ENCODE measurements at places on chromosomes 7 and 10.

GRCh38 chr10:78401624-78402367 lies 368.1 kb downstream of the RPS24 start:
- no peak for ATAC-seq

- no peak for ATAC-seq
Measured at GRCh38 chr10:104307576-104308438, 30.5 kb downstream of the ITPRIP start.

- ATAC-seq, result peak; percentile 93
Measured at GRCh38 chr10:12333380-12334185, 15.8 kb upstream of the CAMK1D start.

- no peak for ATAC-seq
Measured at GRCh38 chr10:86337121-86337601, 29.4 kb downstream of the GRID1 start.

DNA sequence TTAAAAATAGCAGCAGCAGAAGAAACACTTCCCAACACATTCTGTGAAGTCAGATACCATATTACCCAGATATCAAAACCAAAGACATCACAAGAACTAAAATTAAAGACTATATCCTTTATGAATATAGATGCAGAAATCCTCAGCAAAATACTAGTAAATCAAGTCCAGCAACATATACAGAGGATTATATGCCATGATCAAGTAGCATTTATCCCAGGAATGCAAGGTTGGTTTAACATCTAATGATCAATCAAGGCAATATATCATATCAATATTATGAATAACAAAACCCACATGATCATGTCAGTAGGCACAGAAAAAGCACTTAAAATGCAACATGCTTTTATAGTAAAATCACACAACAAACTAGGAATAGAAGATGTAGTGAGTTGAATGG lies 88.1 kb downstream of the RPS24 start:
- ATAC-seq, result no peak

DNA sequence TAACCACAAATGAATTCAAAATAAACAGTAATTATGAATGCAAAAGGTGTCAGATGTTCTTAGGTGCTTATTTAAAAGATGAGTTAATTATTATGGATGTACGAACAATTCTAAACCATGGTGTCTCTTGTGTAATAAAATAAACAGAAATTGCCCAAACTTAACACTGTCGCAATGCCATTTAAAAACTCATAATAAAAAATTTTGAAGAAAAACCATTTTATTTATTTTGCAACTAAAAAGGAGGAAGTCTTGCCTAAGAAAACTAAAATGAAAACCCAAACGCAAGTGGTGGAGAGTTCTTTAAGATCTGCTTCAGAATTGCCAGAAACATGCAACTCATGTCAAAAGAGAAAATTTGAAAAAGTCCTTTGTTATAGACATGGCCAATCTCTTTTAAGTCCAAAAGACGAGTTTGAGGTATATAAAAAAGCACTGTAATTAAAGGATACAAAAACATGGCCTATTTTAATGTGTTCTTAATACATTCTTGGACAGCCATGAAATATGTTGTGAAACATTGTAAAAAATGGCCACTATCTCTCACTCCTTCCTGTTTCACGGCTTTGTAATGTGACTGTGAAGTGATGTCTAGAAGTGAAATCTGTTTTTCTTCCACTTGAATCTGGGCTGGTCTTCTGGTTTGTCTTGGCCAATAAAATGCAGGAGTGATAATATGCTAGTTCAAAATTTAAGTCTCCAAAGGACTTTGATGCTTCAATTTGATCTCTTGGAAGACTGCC lies 322.9 kb downstream of the PRPF18 start:
- ATAC-seq, result no peak

- peak; percentile 33 for ATAC-seq
Measured at GRCh38 chr7:64876792-64877713, 26.0 kb upstream of the ZNF273 start.

- ATAC-seq, result no peak
Measured at GRCh38 chr7:128831994-128832879, 2.0 kb downstream of the FLNC start.

- no peak for ATAC-seq
Measured at GRCh38 chr7:28570970-28571288, 158.6 kb downstream of the CREB5 start.

- peak; percentile 52 for ATAC-seq
Measured at GRCh38 chr7:74365322-74366022, 76.3 kb downstream of the CLIP2 start.

DNA sequence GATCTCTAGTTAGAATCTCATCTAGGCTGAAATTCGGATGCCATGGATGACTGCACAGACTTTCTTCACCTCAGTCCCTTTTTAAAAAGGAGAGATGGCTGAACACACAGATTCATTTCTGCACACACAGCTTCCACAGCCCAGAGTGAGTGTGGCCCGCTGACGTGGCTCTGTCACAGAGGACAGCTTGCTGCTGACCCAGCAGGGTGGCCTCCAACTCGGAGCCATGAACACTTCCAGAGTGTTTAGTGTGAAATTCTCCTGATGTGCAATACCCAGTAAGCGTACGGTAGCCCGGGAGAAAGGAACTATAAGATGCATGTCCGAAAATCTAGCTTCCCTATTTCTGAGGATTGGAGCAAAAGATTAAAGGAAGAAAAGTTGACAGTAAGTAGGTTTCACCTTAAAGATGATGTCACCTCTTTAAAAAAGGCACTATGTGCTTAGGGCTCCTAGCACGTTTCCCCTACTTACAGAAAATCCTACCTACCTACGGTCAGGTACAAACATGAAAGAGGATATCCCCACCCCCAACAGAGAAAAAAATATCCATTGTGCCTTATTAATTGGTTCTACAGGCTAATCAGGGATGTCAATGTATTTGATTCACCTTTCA lies 162.2 kb downstream of the RAPGEF5 start:
- peak; percentile 7 for ATAC-seq

- ATAC-seq, result no peak
Measured at GRCh38 chr7:2105917-2106316, 126.8 kb downstream of the MAD1L1 start.

DNA sequence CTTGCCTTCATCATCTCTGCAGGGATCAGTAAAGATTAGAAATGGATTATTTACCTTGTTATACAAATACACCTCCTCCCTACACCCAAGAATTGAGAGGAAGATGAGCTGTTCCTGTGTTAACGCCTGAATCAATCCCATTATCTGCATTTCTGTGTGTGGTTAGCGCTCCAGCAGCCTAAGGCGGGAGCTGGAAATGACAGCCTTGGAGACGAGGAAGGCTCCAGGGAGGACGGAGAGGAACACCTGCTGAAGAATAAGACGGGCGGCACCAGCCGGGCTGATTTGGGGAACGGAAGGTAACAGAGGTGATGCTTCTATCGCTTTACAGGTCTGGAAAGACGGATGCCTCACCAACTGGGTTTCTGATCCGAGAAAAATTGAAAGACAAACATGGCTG lies 34.2 kb upstream of the DDC start:
- no peak for ATAC-seq

GRCh38 chr7:144410441-144410840 lies 6.9 kb upstream of the NOBOX start:
- peak; percentile 42 for ATAC-seq

DNA sequence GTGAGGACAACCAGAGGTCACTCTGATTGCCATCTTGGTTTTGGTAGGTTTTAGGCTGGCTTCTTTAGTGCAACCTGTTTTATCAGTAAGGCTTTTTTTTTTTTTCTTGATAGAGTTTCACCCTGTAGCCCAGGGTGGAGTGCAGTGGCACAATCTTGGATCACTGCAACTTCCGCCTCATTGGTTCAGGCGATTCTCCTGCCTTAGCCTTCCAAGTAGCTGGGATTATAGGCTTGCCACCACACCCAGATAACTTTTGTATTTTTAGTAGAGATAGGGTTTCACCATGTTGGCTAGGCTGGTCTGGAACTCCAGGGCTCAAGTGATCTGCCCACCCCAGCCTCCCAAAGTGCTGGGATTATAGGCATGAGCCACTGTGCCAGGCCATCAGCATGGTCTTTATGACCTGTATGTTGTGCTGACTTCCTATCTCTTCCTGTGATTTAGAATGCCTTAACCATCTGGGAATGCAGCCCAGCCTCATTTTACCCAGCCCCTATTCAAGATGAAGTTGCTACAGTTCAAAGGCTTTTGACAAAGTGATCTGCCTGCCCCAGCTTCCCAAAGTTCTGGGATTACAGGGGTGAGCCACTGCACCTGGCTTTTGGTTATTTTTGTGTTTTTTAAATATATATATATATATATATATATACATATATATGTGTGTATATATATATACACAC lies 7.0 kb upstream of the ZNF425 start:
- no peak for ATAC-seq

DNA sequence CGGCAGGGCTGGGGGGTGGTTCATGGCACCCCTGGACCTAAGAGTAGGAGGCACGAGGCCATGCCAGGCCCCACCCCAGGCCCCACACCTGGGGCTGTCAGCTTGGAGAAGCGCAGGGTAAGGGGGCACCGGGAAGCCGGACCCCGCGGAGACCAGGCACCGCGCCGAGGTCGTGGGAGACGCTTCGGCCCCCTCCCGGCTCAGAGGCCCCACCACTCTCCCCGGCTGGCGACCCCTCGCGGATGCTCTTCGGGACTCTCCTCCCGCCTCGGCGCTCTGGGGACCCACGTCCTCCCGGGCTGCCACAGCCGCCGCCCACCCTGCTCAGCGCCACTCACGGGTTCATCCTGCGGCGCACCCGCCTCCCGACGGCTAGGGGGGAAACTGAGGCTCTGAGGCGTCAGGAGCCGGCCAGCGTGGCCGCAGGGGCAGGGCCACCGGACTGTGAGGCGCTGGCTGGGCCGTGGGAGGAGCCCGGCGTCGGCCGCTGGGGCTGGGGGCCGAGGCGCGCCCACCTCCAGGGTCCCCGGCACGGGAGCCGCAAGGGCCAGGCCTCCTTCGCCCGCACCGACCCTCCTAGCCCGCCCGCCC lies 25.9 kb downstream of the PDGFA start:
- no peak for ATAC-seq

DNA sequence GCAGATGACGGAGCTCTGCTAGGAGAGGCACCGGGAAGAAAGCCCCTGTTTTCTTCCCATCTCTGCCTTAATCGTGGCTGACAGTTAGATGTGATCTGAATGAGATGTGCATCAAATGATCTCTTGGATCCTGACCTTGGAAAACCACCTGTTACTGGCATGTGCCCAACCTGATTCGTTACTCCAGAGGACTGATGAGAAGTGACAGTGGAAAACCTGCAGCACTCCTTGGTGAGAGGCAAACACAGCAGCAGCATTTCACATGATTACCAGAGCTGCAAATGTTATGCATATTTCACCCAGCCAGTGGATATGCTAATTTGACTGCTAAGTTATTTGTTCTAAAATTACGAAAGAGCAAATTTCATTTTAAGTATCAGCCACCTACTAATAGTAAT lies 95.3 kb downstream of the PTPRN2 start:
- ATAC-seq, result no peak

DNA sequence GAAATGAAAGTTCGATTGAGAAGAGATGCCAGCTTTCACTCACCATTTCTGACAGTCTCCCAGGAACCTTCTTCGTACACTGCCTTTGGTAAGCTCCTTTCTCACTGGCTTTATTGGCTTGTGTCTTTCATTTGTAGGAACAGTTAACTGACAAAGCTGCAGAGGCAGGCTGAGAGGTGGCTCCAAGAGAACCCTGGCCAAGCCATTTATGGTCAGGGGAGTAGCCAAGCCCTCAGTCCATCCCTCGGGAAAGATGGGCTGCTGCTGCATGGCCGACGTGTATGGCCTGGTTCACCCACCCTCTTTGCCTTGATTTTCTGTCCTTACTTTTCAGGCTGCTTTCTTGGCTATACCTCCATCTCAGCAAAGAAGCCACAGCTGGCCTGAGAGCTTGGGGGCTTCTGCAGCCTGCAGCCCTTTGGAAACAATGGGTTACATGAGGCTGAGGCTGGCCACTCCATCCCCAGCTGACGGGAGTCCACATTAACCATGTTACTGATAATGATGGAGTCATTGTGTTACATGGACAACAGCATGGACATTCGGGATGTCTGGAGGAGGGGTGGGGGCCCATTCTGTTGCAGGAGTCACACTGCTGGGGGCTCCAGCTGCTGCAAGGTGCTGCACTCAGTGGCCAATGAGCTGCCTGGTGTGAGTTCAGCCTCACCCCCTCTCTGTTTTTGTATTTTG lies at the start of gene OPALIN:
OPALIN (minus strand) TSS at position 152 of the 690 bp plus-strand sequence; CDS start at position 46, 106 bp downstream.
- ATAC-seq, result no peak

GRCh38 chr7:138460176-138460648 lies at the start of gene TRIM24:
Gene TRIM24, plus strand, starts transcription at chr7:138460259. Its CDS starts 290 bp downstream, at chr7:138460549.
- ATAC-seq, result no peak

- no peak for ATAC-seq
Measured at GRCh38 chr7:107813524-107813923, 10.5 kb upstream of the SLC26A3 start.

DNA sequence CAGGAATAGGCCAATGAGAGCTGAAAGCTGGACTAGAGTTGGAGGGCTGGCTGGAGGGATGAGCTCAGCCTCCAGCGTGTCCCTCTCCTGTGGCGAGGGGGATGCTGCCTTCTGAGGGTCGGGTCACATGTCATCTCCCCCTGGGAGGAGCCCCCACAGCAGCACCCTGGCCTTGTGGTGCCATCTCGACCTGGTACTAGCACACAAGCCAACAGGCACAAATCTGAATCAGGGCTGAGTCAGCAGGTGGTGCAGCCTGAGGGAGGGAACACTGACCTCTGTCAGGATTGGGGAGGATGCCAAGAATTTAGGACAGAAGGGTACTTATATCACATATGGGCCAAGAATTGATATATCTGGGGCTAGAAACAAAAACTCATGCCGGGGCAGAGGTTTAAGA lies 280.4 kb downstream of the CELF2 start:
- no peak for ATAC-seq

- ATAC-seq, result no peak
Measured at GRCh38 chr10:114604357-114605130, 53.5 kb downstream of the ABLIM1 start.

DNA sequence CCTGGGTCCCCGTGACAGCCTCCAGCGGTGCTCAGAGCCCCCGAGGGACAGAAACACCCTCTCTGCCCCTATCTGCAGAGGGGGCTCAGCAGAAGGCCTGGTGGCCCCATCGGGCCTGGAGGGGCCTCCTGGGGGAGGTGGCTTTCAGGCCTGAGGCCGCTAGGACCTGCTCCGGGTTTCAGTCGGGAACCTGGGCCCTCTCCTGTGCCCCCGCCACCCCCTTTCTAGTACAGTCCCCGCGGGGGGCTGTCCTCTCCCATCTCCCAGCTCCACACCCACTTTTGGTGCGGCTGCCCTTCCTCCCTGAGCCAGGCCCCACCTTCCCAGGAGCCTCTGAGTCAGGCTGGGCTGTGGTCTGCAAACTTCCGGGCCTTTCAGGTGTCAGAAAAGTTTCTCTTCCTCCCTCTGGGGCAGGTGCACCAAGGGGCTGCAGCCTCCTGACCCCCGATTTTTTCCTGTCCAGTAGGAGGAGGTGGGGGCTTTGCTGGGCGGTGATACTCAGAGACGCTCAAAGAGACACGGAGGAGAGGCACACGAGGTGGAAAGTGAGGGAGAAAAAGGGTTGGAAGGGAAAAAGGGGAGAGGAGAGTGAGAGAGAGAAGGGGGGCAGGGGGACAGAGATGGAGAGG lies 692 bp downstream of the CARD11 start:
- peak; percentile 59 for ATAC-seq

GRCh38 chr7:98641646-98642500 lies 24.8 kb downstream of the NPTX2 start:
- ATAC-seq, result no peak

- ATAC-seq, result peak; percentile 70
Measured at GRCh38 chr10:30531751-30532530, 97.6 kb downstream of the LYZL2 start.

GRCh38 chr10:48231699-48232315 lies 42.7 kb downstream of the FRMPD2 start:
- ATAC-seq, result no peak

All from esophagus mucosa (tissue), 1 donor.